ENCODE measurements at places on chromosomes 12 and 14.

DNA sequence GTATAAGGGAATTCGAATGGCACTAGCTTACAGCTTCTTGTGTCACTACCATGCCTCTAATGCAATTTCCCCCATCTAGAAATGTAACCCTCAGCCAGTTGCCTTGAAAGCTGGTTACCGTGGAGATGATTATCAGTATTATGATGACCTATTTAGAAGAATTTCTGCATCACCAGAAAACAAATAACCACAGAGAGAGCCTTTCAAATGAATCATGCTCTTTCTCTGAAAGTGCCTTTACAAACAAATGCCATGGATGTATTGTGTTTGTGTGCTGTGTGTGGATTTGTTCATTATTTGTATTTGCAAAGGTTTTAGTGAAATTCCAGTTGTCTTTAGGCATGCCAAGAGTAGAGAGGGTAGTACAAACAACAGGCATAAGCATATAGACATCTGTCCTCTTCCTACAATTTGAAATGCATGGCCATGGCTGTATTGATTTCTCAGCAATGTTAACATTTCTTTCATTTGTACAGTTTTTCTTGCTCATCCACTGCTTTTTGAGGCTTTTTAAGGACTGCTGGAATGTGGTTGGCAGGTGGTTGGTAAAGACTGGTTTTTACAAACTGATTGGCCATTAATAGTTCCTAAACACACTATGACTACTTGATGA lies 266.5 kb downstream of the PAWR start:
- no peak for DNase-seq

DNA sequence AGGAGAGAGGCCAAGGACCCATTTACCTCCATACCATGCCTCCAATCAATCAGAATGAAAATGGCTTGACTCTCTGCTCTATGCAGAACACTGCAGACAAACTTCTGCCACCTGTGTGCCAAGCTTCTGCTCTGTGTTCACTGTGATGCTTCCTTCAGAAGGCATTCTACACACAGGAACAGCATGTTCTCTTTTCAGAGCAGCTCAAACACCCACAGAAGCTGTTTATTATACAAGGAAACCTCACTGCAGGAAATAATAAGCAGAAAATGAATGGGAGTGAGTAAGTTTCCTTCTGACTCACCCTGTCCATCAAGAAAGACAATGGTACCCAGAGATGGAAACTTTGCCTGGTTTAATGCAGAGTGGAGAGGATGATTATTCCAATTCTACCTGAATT lies 2.4 kb upstream of the ESR2 start:
- no peak for DNase-seq

- DNase-seq, result no peak
Observed at GRCh38 chr12:104315326-104316224, 12.0 kb downstream of the EID3 start.

DNA sequence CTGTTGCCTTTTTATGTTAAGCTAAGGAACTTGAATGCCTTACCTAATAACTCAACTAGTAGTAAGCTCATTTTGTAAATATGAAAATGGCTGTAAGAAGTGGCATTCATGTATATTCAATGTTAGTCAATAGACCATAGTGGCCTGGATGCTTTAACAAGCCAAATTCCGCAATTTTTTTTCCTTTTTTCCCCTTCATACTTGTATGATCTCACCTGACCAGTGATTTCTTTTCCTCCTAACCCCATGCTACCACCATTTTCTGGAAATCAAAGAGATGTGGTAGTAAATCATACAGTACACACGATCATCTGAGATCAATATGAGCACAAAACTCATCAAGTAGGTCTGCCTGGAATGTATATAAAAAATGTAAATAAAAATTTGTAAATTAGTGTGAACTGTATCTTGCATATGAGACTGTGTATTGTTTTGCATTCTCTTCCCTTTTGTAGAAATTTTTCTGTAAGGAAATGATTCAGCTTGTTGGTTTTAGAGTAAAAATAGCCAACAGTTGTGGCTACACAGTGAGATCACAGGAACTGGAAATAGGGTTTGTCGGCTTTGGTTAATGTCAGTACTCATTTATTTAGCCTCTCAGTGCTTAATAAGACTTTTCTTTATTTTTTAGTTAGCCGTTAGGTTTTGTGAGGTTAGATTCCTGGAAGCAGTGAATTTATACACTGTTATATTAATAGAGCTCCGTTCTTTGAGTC lies 62.5 kb downstream of the ETNK1 start:
- no peak for DNase-seq

DNA sequence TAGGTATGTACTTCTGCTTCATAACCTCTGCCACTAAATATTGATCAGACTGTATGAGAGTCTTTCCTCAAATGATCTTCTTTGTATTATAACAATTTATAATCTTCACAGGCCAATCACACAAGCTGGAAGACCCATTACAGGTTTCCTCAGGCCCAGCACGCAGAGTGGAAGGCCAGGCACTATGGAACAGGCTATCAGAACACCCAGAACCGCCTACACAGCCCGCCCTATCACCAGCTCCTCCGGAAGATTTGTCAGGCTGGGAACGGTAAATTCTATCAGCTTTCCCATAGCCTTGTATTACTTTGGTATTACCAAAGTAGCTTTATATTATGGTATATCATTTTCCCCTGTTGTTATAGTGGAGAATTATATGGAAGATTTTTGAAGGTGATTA lies 16.5 kb downstream of the TTC8 start:
- no peak for DNase-seq

- no peak for DNase-seq
Observed at GRCh38 chr12:92539976-92540781, 162.6 kb upstream of the PLEKHG7 start.

- DNase-seq, result no peak
Observed at GRCh38 chr12:131042834-131043245, 89.1 kb downstream of the ADGRD1 start.

DNA sequence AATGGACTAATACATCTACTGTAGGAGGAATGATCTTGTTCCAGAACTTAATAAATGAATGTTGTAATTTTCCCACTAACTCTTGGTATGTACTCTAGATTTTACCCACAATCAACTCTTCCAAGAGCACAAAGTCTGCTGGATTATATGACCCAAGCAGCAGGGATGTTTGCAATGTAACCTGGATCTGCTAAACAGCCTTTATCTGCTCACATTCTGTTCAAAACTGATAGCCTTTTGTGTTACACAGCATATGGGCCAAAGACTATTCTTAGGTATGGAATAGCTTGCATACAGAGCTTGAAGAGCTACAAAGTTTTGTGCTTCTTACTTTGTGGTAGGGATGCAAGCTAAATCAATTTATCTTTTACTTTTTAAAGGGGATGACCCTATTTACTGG lies 213.7 kb upstream of the DCN start:
- DNase-seq, result no peak

DNA sequence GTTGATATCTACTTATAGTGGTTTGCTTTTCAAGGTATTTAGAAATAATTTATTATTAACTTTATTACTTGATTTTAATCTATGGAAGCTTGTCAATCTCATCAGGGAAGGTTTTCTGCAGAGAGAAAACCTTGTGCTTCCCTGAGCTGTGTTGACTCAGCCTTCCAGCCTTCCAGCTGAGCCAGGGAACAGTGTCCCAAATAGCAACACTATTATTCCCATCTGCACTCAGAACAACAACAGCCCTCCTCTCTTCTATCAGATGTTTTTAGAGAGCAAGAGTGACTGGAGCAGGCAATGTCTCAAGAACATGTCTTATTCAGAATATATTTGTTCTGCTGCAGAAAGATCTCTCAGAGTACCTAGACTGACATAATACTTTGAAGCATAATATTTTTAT lies 389.9 kb upstream of the GARIN6 start:
- no peak for DNase-seq

- no peak for DNase-seq
Observed at GRCh38 chr14:103095210-103095778, 769 bp downstream of the EXOC3L4 start.

DNA sequence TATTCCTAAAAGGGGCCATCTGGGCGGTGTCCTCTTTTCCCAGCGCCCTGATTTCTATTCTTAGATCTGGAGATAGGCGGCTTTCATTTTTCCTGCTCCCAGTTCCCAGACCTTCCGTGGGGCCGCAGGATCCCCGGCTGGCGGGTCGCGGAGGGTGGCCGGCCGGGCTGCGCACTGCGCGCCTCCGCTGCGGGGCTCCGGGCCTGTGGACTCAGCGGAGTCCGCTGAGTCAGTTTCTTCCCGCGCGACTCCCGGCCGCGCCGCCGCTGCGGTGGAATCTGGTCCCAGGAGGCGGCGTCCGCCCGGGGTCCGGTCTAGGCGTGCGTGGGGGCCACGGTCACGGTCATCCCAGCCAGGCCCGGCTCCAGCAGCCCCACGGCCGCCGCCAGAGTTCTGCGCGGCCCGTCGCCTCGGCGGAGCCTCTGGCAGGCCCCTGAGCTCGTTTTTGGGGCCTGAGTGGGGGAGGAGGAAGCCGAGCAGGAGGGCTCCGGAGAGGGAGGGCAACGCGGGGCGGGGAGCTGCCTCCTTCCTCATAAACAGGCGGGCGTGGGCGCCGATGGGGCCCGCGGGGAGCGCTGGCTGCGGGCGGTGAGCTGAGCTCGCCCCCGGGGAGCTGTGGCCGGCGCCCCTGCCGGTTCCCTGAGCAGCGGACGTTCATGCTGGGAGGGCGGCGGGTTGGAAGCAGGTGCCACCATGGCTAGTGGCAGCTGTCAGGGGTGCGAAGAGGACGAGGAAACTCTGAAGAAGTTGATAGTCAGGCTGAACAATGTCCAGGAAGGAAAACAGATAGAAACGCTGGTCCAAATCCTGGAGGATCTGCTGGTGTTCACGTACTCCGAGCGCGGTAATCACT lies at the start of gene LRRK2:
LRRK2 (plus strand) TSS at position 559 of the 853 bp plus-strand sequence; CDS start at position 694, 135 bp downstream.
- DNase-seq, result peak; percentile 11

- no peak for DNase-seq
Observed at GRCh38 chr12:100827901-100828520, 33.4 kb downstream of the ANO4 start.

GRCh38 chr12:103834942-103835341 lies 6.1 kb downstream of the NT5DC3 start:
- DNase-seq, result no peak

DNA sequence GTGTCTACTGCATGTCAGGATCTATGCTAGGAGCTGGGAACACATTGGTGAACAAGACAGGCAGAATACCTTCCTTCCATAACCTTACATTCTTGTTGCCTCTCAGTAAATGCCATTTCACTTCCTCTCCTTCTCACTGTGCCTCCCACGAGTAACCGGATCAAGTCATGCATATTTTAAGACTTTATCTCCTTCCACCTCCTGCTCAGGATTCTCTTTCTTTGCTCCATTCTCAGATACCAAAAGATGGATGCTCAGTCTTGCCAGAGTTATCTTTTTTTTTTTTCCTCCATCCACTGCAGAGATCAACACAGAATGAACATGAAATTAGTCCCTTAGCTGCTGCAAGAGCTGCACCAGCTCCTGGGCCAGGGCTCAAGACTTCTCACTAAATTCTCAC lies 20.0 kb upstream of the APPL2 start:
- no peak for DNase-seq

- no peak for DNase-seq
Observed at GRCh38 chr12:119835068-119835467, 42.1 kb downstream of the CIT start.

GRCh38 chr12:48160807-48161206 lies 3.5 kb upstream of the ASB8 start:
- no peak for DNase-seq

- DNase-seq, result no peak
Observed at GRCh38 chr12:101935890-101936746, 58.7 kb downstream of the DRAM1 start.

GRCh38 chr12:26631846-26632245 lies 201.1 kb downstream of the ITPR2 start:
- DNase-seq, result no peak

GRCh38 chr12:121793440-121793837 lies at the start of gene RHOF:
Gene RHOF, minus strand, starts transcription at chr12:121793688. Its CDS starts 55 bp downstream, at chr12:121793633.
- no peak for DNase-seq
